ENCODE measurements at places on chromosomes 11 and 22. TPM values are rescaled to one million over a fixed set of nuclear protein-coding genes. Genes with fewer than 3 reads are reported as not detected.

- no peak for DNase-seq
Measured at GRCh38 chr11:124101737-124102136, 13.5 kb upstream of the VWA5A start.

DNA sequence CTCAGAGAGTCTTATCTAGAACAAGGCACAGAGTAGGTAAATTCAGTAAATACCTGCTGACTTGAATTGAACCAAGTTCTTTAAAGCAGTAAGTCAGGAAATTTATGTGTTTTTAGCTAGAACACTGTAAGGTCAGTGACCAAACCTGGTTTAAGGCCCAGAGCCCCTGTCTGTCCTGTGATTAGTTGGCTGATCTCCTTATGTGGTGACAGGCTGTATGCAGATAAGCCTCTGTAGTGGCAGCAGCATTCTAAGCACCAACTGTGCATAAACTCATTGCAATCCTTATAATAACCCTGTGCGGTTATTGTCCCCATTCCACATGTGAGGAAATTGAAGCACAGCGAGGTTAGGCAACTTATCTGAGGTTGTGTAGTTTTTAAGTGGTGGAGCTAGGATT lies 40.5 kb downstream of the FBXO7 start:
- DNase-seq = no peak

DNA sequence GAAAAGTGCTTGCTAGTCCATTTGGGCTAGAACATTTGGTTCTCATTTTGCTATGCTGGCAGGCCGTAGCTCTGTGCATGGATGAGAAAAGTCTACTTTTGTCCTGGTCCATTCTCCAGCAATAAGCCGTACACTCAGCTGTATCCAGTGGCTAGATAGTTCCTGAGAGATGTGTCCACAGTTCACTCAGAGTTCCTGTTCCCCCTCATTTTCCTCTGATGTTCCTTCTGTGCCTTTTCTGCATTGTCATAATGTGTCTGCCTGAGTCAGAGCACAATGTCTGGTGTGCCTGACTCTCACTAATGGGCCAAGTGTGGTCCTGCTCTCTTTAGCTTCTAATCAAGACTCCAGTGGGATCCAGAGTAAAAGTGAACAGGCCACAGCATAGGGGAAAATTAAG lies 215.7 kb upstream of the CTSC start:
- DNase-seq = no peak

CRYBA4 gene
- total RNA-seq = not detected

CYP2R1 gene
- total RNA-seq = 3.2 TPM

OSBP2 gene
- total RNA-seq = 0.15 TPM

CNTF gene
- total RNA-seq = 1.1 TPM

SLC15A3 gene
- total RNA-seq = 5.9 TPM

OR5M3 gene
- not detected for total RNA-seq

Data from HFFc6 (cell line).